ENCODE measurements at places on chromosomes 1 and 21. TPM values are rescaled to one million over a fixed set of nuclear protein-coding genes. Genes with fewer than 3 reads are reported as not detected.
A peak's percentile ranks its signal among the peaks of the same experiment; 100 is the strongest.

- peak; percentile 56 for ATAC-seq
These were observed 10.6 kb upstream of the GADD45A start for GRCh38 chr1:67674260-67675011.

DNA sequence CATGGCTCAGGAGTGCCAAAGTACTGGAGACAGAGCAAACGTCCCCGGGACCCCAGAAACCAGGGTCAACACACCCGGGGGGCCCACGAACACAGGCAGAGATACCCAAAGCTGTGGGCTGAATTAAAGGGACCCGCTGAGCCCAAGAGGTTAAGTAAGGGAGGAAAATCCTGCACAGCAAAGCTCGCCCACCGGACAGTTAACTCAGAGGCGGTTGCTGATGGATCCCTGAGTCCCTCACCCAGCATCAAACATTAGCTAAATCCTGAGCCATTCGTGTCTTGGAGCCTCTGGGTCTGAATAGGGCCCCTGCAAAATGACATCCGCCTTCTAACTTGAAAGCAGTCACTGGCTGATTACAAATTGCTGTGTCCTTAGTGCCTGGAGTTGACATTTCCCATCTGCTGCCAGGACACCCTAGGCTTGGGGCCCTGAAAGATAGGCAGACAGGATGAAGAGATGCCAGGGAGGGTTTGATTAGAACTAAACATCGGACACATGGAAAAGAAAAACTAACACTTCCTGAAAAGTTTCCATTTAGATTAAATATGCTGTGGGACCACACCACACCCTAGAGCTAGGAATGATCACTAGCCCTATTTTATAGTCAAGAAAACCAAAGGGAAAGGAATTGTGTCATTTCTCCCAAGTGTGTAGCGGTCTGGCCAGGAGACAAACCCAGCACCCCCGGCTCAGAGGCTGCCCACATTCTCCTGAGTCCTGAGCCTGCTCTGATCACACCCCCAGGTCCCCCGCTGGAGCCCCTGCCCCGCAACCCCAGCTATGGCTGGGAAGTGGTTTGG, 239.3 kb downstream of the NPHP4 start:
- ATAC-seq, result no peak

GRCh38 chr21:29261555-29262540, 36.9 kb upstream of the BACH1 start:
- ATAC-seq, result peak; percentile 80

DNA sequence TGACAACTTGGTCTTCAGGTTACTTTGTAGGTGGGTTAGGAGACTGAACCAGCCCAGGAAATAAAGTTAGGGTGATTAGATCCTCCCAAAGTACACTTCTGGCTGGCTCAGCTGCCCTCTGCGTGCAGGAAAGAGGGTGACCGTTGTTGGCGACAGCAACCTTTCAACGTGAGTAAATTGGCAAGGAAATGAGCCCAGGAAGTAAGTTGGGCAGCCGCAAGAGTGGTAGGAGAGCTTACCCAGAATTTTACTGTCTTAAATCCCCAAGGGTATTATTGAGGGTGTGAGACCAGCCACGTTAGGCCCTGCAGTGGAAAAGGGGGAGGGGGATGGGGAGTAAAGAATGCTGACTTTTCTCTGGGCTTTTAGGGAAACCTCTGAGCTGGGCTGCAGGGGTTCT, 1.6 kb downstream of the TENT5C start:
- ATAC-seq, result no peak

Gene SLC25A24
- 15.7 TPM for total RNA-seq
